ENCODE measurements at places on chromosomes 12 and 14. TPM values are rescaled to one million over a fixed set of nuclear protein-coding genes. Genes with fewer than 3 reads are reported as not detected.

The RNF212B gene
- not detected for total RNA-seq

The KRT83 gene
- total RNA-seq: not detected

DNA sequence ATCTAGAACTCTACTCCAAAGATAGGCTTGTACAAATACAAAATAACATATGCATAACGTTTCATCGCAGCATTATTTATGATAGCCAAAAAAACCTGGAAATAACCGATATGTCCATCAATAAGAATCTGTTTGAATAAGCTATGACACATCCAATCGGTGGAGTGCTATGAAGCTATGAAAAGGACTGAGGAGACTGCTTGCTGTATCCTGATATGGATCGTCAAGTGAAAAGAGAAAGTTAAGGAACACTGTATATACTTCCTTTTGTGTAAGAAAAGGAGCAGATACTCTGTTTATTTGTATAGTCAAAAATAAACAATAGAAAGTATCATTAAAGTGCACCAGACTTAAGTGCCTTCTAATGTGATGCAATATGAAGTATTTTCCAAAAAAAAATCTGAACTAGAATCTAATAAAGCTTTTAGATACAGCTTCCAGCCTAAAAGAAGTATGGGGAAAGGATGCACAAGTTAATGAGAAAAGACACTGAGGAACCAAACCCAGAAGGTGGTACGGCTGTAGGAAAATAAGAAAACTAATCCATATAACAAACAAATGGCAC is 645 bp upstream of the KLHDC1 start:
- DNase-seq: no peak

DNA sequence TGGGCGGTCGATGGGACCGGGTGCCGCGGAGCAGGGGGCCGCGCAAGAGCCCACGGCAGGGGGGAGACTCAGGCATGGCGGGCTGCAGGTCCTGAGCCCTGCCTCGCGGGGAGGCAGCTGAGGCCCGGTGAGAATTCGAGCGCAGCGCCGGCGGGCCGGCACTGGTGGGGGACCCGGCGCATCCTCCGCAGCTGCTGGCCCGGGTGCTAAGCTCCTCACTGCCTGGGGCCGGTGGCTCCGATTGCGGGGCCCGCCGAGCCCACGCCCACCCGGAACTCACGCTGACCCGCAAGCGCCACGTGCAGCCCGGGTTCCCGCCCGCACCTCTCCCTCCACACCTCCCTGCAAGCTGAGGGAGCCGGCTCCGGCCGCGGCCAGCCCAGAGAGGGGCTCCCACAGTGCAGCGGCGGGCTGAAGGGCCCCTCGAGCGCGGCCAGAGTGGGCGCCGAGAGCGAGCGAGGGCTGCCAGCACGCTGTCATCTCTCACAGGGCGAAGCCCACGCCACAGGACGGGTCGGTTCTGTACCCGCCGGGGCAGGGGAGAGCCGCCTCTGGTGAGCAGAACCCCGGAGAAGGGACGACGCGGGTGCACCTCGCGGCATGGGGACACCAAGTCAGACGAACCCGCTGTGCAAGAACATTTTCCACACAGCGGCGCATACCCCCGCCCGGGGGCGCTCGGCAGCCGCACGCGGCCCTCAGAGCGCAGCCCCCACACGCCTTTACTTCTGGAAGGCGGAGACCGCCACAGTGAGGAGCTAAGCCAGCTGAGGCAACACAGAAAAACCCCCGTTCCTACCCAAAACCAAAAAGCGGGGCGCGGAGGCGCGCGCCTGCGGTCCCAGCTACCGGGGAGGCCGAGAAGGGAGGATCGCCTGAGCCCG is 1.2 kb upstream of the SIVA1 start:
- peak; percentile 43 for DNase-seq

GRCh38 chr12:57835366-57836288 is 10.9 kb downstream of the CTDSP2 start:
- DNase-seq: no peak

GRCh38 chr12:14854586-14855183 is 11.4 kb upstream of the ART4 start:
- DNase-seq: no peak

DNA sequence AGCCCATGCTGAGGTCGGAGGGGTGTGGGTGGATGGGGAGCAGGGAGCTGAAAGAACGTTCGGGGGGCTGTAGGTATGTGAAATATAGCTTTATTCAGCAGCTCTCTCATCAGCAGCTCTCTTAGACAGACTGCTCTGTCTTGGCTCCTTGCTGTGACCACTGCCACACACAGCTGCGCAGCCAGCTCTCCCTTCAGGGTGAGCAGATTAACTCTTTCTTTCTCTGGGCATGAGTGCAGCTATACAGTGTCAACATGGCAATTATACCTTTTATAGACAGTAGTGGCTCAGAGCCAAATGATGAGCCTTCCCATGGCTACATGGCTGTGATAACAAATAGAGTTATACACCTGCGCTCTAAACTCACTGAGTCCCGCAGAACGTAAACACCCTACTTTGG is 137.7 kb upstream of the NEDD1 start:
- DNase-seq: no peak

DNA sequence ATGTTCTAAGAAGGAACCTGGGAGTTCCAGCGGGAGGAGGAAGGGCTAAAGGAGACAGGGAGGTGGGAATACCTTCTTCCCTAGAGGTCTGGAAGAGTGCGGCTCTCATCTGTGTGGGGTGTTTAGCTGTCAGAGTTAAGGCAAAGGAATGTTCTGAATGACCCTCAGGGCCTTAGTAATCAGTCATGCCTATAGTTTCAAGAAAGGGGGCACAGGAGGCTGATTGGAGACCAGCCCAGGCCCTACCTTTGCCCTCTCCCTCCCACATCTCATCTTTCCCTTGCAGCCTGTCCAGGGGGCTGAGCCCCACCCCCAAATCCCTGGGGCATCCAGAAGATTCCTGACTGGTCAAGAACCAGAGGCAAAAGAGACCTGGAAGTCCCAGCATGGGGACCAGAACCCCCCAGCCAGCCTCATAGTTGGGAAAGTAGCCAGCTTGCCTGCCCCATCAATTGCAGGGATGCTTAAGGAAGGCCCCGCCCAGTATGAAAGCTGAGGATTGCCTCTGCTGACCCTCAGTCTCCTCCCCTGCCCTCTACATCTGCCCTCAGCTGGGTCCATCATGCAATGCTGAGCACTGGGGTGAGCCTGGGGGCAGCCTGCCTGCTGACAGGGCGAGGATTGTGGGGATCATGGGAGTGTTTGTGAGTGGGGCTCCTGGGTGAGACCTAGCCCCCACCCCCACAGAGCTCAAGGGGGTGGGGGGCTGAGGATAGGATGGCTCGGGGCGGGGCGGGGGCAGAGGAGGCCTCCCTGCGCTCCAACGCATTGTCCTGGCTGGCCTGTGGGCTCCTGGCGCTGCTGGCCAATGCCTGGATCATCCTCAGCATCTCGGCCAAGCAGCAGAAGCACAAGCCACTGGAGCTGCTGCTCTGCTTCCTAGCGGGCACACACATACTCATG is 1.8 kb downstream of the GPR162 start:
- no peak for DNase-seq

DNA sequence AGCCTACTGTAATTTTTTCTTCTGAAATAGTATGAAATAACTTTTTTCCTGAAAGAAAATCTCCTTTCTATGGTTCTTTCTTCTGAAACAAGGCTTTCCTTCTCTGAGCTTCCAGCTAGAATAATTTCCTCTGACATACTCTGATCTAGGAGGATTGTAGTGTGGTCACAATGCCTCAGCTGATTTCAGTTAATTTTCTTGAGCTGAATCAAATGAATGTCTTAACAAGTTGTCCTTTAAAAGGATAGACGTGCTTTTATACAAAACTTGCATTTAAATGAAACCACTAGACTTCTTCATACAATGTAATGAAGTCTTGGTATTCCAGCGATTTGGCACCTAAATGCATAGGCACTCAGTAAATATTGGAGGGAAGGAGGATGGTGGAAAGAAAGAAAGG is 94.4 kb downstream of the BICD1 start:
- DNase-seq: no peak

All from right cardiac atrium (tissue), 5 donors.